ENCODE measurements at places on chromosomes 3 and 15.

GRCh38 chr3:26058901-26059321 lies 269.0 kb downstream of the OXSM start:
- no peak for DNase-seq

DNA sequence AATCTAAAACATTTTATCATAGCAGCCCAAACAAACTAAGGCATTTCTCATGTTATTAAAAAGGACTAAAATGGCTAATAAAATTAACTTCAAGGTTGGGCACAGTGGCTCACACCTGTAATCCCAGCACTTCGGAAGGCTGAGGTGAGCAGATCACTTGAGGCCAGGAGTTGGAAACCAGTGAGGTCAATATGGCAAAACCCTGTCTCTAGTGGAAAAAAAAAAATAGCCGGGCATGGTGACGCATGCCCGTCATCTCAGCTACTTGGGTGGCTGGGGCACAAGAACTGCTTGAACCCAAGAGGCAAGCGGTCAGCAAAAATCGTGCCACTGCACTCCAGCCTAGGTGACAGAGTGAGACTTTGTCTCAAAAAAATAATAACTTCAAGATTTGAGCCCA lies 110.2 kb downstream of the NR2E3 start:
- no peak for DNase-seq

DNA sequence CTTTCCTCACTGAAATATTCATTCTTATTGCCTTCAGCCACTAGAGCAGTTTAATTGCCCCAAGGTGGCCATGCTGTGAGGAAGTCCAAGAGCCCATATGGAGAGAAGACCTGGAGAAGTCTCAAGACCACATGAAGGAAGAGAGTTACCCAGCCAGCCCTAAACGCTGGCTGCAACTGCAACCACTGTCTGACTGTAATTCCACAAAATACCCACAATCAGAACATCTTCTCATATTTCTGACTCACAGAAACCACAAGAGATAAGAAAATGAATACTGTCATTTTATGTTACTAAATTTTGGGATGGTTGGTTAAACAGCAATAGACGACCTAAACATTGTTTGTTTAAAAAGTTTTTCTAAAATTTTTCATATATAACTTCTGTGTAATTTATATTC lies 14.7 kb upstream of the SST start:
- DNase-seq, result no peak

GRCh38 chr15:95302206-95302605 lies 1028.3 kb upstream of the NR2F2 start:
- no peak for DNase-seq
